ENCODE measurements at places on chromosomes 4 and X. TPM values are rescaled to one million over a fixed set of nuclear protein-coding genes. Genes with fewer than 3 reads are reported as not detected.
A peak's percentile ranks its signal among the peaks of the same experiment; 100 is the strongest.

BMP3 gene
- total RNA-seq: 2.0 TPM

RAB40A gene
- total RNA-seq: 0.35 TPM

FGFR3 gene
- total RNA-seq: 0.89 TPM

IL21 gene
- not detected for total RNA-seq

PAGE2 gene
- not detected for total RNA-seq

PLRG1 gene
- total RNA-seq: 61.3 TPM

SH3BP2 gene
- 23.5 TPM for total RNA-seq

ZNF157 gene
- total RNA-seq: 0.35 TPM

DNA sequence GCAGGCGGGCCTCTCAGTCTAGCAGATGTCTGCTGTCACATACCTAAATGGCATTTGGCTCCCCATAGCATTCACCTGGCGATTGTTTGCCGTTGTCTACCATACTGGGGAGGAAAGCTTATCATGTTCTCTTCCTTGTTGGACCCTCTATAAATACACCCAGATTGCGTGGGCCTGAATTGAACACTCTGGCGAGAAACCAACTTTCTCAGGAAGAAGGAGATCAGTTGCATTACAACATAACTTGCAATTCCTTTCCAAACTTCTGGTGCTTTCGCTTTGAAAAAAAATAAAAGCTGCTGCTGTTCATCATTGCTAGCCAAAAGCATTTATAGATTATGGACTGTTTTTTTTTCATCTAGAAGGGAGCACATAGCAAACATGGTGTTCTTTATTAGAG is 230.0 kb upstream of the GPC4 start:
- DNase-seq: peak; percentile 76
- H3K4me1 ChIP-seq: peaks cover 5% of the 10 kb centered on the region
- no peak overlapping the region for H3K4me3 ChIP-seq
- H3K27ac ChIP-seq: no peak overlapping the region
- no peaks in the 10 kb centered on the region for H3K36me3 ChIP-seq
- peaks cover 11% of the 10 kb centered on the region for H3K27me3 ChIP-seq

DNA sequence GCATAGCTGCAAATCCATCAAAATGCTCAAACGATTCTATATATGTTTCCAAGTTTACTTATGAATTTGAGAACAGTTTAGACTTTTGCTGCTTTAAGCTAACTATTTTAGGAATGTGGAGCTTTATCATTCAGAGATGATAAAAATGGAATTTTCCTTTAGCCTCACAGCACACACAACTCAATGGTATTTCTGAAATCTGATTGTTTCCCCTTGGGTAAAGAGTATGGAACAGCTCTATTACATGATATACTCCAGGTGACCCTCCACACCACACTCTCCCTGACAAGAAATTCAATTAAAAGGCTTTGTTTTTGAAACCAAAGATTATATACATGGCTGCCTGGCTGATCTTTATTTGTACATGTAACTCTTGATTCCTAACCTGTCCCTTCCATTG is 120.0 kb downstream of the LUZP4 start:
- H3K4me1 ChIP-seq: no peaks in the 10 kb centered on the region
- H3K27ac ChIP-seq: no peak overlapping the region
- H3K4me3 ChIP-seq: no peak overlapping the region
- peaks cover 11% of the 10 kb centered on the region for H3K27me3 ChIP-seq
- H3K36me3 ChIP-seq: no peaks in the 10 kb centered on the region

DNA sequence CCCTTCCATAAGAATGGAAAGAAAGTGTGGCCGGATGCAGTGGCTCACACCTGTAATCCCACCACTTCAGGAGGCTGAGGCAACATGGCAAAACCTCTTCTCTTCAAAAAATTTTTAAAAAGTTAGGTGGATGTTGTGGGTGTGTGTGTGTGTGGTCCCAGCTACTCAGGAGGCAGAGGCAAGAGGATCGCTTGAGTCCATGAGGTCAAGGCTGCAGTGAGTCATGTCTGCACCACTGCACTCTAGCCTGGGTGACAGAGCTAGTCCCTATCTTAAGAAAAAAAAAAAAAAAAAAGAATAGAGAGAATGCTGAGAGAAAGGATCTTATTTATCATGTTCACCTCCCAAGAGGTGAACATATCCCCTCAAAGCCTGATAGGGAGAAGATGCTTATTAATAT is 492.1 kb upstream of the SMIM31 start:
- H3K27me3 ChIP-seq: no peaks in the 10 kb centered on the region
- no peaks in the 10 kb centered on the region for H3K36me3 ChIP-seq
- no peak for DNase-seq
- no peak overlapping the region for H3K27ac ChIP-seq
- no peaks in the 10 kb centered on the region for H3K4me1 ChIP-seq
- H3K4me3 ChIP-seq: no peak overlapping the region

DNA sequence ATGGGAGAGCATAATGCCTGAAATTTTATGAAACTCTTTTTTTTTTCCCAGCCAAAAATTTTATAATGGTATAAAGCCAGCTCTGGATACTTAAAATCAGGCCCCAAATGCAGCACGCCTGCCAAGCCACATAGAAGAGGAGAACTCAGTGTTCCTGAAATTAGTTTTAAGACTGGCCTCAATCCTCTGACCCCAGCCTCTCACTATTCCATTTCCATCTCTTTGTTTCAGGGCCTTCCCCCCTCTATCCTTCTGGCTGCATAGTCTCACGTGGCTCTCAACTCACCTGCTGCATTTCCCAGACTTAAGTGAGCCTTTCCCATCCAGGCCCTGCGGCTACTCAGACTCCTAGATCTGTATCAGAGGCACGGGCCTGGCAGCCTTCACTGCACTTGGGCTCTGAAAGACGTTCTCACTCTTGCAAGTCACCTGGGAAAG is 5.2 kb upstream of the CBR4 start:
- H3K4me1 ChIP-seq: peaks cover 9% of the 10 kb centered on the region
- no peak overlapping the region for H3K4me3 ChIP-seq
- peak; percentile 83 for DNase-seq
- peak overlapping the region; percentile 63 for H3K27ac ChIP-seq
- H3K36me3 ChIP-seq: no peaks in the 10 kb centered on the region

- H3K27ac ChIP-seq: no peak overlapping the region
- no peaks in the 10 kb centered on the region for H3K36me3 ChIP-seq
- H3K4me1 ChIP-seq: no peaks in the 10 kb centered on the region
- no peak overlapping the region for H3K4me3 ChIP-seq
- H3K27me3 ChIP-seq: no peaks in the 10 kb centered on the region
- DNase-seq: no peak
Observed at GRCh38 chrX:8520791-8521190, 56.2 kb downstream of the VCX3B start.

DNA sequence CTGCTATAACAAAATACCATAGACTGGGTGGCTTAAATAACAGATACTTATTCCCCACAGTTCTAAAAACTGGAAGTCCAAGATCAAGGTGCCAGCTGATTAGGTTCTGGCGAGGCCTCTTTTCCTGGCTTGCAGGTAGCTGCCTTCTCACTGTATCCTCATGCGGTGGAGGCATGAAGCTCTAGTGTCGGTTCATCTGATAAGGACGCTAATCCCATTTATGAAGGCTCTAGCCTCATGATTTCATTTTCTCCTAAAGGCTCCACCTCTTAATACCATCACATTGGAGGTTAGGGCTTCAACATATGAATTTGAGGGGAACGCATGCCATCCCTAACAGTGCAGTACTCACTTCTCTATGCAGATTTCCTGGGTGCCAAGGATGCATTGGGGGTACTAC is 57.9 kb upstream of the STIM2 start:
- no peak for DNase-seq
- peaks cover 34% of the 10 kb centered on the region for H3K4me1 ChIP-seq
- no peaks in the 10 kb centered on the region for H3K27me3 ChIP-seq
- H3K36me3 ChIP-seq: no peaks in the 10 kb centered on the region
- H3K4me3 ChIP-seq: no peak overlapping the region
- H3K27ac ChIP-seq: peak overlapping the region; percentile 74

DNA sequence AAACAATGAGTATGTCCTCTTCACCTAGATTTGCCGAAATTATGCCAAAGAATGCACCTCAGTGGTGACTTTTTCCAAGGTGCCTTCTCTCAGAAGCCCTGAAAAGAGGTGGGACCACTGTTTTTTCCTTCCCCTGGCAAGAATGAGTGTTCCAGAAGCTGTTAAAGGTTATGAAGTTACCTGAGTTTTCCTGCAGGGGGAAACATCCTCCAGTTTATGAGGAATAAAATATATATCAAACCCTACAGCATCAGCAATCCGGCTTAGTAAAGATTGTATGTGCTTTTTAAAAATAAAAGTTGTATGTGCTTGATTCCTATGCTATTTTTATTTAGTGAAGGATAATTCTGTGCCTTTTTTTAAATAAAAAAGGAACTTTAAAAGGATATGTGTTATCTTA is 73.3 kb downstream of the RBM46 start:
- H3K36me3 ChIP-seq: no peaks in the 10 kb centered on the region
- peak; percentile 15 for DNase-seq
- no peaks in the 10 kb centered on the region for H3K27me3 ChIP-seq
- no peak overlapping the region for H3K27ac ChIP-seq

GRCh38 chr4:139763672-139764071 is 98.1 kb downstream of the MGST2 start:
- peak overlapping the region; percentile 86 for H3K27ac ChIP-seq
- no peak overlapping the region for H3K4me3 ChIP-seq
- H3K4me1 ChIP-seq: peaks cover 42% of the 10 kb centered on the region
- peak; percentile 70 for DNase-seq
- H3K27me3 ChIP-seq: no peaks in the 10 kb centered on the region
- H3K36me3 ChIP-seq: no peaks in the 10 kb centered on the region

- no peak overlapping the region for H3K27ac ChIP-seq
- H3K4me3 ChIP-seq: no peak overlapping the region
- H3K27me3 ChIP-seq: no peaks in the 10 kb centered on the region
- no peaks in the 10 kb centered on the region for H3K36me3 ChIP-seq
- DNase-seq: no peak
Observed at GRCh38 chrX:42944381-42944998, 166.5 kb upstream of the PPP1R2C start.

DNA sequence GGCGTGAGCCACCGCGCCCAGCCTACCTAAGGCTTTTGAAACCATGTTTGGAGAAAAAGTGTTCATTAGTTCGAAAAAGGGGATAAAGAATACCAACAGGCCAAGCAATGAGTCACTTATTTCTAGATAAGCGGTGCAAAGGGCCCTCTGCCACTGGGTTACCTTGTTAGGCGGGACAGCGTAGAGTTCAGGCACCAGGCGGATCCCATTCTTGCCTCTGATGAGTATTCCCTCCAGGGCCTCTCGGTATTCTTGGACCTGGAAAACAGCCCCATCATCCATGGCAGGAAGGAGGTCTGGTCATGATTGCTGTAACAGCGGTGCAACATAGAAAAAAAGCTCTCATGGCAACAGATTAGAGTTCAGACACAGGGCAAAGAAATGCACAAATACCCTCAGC is 48.0 kb downstream of the PHKA2 start:
- peaks cover 24% of the 10 kb centered on the region for H3K27me3 ChIP-seq
- no peak overlapping the region for H3K27ac ChIP-seq
- no peak overlapping the region for H3K4me3 ChIP-seq
- H3K4me1 ChIP-seq: no peaks in the 10 kb centered on the region

GRCh38 chrX:119539872-119540271 is 25.3 kb downstream of the STEEP1 start:
- H3K36me3 ChIP-seq: peaks cover 4% of the 10 kb centered on the region
- H3K27me3 ChIP-seq: no peaks in the 10 kb centered on the region
- DNase-seq: no peak
- no peak overlapping the region for H3K4me3 ChIP-seq

DNA sequence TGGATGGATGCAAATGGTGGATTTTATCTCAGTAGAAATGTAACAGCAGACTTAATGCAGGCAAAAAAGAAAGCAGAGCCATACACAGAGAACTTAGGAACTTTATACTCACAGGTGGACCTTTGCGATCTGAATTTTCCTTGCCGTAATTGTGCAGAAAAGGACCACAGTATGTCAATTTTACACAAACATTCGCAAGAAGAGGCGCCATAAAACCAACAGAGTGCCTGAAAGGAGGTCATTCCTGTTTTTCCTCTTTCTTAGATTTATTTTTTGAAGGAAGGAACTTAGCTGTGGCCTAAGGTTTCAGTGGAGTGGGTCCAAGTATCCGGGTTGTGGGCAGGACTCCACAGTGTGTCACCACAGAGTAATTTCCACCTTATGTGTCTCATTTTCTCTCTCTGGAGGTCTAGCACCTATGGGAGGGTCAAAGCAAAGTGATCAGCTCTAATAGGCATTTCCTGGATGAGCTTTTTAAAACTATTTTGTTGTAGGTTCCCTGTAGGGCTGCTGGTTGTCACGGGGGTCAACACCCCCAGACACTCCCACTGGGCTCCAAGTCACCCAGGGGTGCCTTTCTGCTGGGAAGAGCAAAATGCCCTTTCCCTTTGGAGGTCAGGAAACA is 24.7 kb upstream of the PBDC1 start:
- H3K27me3 ChIP-seq: no peaks in the 10 kb centered on the region
- peak; percentile 45 for DNase-seq
- H3K27ac ChIP-seq: peak overlapping the region; percentile 88

DNA sequence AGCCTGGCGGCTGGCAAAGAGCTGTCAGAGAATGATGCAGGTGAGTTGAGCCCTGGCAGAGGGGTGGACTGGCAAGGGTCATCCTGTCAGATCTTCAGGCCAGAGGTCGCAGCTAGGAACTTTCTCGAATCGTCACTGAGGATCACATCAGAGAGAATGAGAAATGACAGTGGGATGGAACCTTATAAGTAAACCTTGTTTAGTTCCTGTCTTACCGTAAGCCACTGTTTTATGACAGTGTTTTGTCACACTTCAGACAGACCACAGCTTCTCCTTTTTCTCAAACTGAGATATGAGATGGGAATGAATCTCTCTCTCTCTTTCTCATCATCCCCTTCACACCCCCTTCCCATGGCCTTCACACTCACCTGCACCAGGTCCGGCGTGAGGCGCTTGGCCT is 9.3 kb downstream of the DIPK2B start:
- no peak overlapping the region for H3K4me3 ChIP-seq
- no peak for DNase-seq
- no peaks in the 10 kb centered on the region for H3K36me3 ChIP-seq
- H3K27me3 ChIP-seq: peaks cover 28% of the 10 kb centered on the region
- H3K4me1 ChIP-seq: no peaks in the 10 kb centered on the region

DNA sequence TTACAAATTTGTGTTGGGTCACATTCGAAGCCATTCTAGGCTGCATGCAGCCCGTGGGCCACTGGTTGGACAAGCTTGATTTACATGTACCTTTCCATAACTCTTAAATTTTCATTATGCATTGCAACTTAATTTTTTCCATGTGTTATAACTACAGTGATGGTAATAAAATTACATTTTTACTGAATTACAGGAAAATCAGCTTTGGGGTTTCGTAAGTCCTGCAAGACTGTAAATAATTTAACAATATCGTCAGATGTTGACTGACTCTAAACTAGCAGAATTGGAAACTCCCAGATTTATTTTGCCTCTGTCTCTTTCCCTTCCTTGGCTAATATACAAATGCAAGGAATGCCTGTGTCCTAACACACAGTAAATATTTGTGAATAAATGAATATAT is 88.0 kb upstream of the RAPGEF2 start:
- no peak overlapping the region for H3K27ac ChIP-seq
- no peaks in the 10 kb centered on the region for H3K27me3 ChIP-seq
- H3K36me3 ChIP-seq: no peaks in the 10 kb centered on the region
- peaks cover 3% of the 10 kb centered on the region for H3K4me1 ChIP-seq

- no peak for DNase-seq
- H3K27me3 ChIP-seq: no peaks in the 10 kb centered on the region
- H3K27ac ChIP-seq: no peak overlapping the region
- no peaks in the 10 kb centered on the region for H3K4me1 ChIP-seq
Observed at GRCh38 chr4:21543514-21543913, 405.1 kb downstream of the KCNIP4 start.

GRCh38 chr4:55553441-55554201 is 6.9 kb upstream of the CLOCK start:
- H3K4me3 ChIP-seq: peak overlapping the region; percentile 21
- peak; percentile 86 for DNase-seq
- no peaks in the 10 kb centered on the region for H3K4me1 ChIP-seq
- no peaks in the 10 kb centered on the region for H3K27me3 ChIP-seq
- H3K27ac ChIP-seq: peak overlapping the region; percentile 69
- H3K36me3 ChIP-seq: no peaks in the 10 kb centered on the region

GRCh38 chr4:170388255-170388654 is 298.5 kb upstream of the AADAT start:
- H3K4me3 ChIP-seq: no peak overlapping the region
- no peak for DNase-seq
- H3K4me1 ChIP-seq: no peaks in the 10 kb centered on the region
- no peaks in the 10 kb centered on the region for H3K36me3 ChIP-seq
